Activated naive CD4-positive, alpha-beta T cell (primary cell): ENCODE measurements at places on chromosomes 5 and 9.
A peak's percentile ranks its signal among the peaks of the same experiment; 100 is the strongest.

- no peak for DNase-seq
Observed at GRCh38 chr9:101117161-101117560, 88.6 kb downstream of the PLPPR1 start.

- DNase-seq, result no peak
Observed at GRCh38 chr9:2359891-2360471, 261.6 kb upstream of the VLDLR start.

GRCh38 chr5:103174147-103174546 is 54.0 kb downstream of the PPIP5K2 start:
- DNase-seq, result no peak

- DNase-seq, result no peak
Observed at GRCh38 chr5:96256795-96257470, 176.1 kb downstream of the PCSK1 start.

- DNase-seq, result no peak
Observed at GRCh38 chr5:89090037-89090436, 207.1 kb upstream of the MEF2C start.

DNA sequence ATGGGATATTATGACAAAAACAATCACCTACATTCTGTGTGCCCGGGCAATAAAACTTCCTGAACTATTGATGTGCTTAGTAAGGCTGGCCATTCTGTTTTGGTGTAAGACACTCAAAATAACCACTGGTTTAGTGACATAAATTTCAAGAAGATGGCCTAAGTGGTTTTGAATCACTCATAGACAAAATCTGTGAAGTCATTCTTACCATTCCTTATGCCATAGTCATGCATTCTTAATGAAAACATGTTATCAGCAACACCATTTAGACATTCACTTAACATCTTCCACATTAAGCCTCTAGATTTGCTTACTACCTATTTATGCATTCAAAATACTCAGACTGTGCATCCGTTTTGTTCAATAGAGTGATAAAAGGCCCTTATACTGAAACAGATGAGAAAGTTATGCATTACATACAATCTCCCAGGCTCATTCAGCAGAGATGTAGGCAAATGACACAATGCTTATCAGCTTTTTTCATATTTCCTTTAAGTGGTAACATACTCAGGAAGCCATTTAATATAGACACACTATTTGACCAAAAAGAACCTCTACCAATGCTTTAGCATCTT is 848.8 kb upstream of the DMAC1 start:
- no peak for DNase-seq

GRCh38 chr5:77845324-77845646 is 69.1 kb upstream of the TBCA start:
- DNase-seq, result no peak

DNA sequence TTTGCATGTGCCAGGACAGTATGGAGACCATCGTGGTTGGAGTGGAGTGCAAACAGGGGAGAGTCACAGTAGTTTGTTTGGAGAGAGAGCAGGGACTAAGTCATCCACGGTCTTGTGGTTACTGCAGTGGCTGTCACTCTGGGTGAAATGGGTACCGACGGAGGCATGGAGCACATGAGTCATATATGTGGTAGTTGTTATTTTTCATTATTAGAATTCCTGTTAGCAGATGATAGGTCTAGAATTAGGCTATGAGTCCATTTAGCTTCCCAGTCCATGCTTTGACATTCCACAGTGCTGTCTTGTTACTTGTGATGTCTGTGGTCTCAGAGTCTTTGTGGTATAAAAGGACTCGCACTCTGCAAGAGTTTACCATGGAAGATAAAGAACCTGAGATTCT is 303.9 kb downstream of the DMRT2 start:
- no peak for DNase-seq

DNA sequence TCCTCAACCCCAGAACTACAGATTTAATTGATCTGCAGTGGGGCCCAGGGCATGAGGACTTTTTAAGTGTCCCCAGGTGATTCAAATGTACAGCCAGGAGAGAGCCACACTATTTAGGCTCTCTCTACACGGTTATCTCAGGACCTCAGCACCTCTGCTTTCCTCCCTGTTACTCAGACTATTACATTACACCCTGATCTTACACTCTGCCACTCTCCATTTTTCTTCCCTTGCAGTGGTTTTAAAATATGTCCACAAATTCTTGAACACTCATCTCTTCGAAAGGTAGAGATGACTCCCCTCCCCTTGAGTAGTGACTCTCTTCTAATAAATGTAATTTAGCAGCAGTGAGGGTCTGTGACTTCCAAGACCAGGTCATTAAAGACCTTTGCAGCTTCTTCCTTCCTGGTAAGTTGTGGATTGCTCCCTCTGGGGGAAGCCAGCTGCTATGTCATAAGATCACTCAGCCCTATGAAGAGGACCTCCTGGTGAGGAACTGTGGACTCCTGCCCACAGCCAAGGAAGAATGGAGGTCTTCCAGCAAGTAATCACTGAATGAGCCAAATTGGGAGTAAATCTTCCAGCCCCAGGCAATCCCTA is 87.5 kb upstream of the SSBP2 start:
- no peak for DNase-seq

DNA sequence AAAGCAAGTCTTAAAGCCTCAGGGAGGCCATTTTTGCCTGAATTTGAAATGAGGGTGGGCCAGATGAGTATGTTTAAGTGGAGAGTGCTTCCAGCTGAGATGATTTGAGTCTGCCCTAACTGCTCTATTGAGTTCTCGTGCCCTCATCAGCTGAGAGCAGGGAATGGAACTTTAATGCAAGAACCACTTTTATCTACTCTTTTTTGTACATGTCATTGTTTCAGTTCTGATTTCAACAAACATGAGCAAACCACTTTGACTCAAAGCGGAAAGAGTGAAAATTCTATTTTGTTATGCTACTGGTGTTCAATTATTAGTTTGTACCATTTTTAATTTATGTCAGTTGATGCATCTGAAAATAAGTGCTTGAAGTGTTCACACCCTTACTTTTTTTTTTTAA is 35.8 kb downstream of the DCAF10 start:
- DNase-seq, result no peak

DNA sequence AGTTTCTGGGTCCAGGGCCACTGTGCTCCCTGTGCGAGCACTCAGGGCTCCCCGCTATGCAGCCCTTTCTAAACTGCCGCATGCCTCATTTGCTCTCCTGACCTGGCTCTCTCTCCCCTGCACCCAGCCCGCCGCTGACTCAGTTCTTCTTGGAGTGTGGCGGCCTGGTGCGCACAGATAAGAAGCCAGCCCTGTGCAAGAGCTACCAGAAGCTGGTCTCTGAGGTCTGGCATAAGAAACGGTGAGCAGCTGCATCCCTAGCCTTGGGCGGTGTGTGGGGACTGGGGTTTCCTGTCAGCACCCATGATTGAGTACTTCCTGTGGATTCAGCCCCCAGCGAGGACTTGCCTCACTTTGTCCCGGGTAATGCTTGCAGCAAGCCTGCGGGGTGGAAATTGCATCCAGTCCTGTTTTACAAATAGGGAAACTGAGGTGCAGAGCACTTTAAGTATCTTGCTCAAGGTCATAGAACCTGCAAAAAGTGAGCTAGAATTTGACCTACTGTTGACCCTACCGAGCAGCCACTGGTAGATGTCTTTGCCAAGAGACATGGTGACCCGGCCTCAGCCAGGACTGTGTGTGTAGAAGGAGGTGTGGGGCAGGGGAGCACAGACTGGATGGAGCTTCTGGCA is 27.9 kb downstream of the USP20 start:
- no peak for DNase-seq

DNA sequence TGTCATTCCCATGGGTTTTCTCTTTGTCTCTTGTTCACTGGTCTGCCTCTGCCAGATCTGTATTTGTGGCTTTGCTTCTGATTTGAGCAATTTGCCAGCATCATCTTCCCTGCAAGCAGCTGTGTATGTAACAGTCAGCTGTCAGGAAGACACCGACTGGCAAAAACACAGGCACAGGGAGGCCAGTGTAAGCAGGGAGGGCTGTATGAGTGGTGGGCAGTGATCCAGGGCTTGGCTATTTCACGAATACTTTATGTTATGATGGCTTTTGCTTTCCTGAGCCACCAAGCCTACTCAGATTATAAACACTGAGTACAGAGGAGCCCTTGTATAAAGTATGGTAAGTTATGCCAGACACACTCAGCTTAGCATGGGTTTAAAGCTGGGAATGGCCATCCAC is 11.6 kb downstream of the BNIP1 start:
- DNase-seq, result no peak

GRCh38 chr9:20649381-20649780 is 27.1 kb upstream of the MLLT3 start:
- no peak for DNase-seq

DNA sequence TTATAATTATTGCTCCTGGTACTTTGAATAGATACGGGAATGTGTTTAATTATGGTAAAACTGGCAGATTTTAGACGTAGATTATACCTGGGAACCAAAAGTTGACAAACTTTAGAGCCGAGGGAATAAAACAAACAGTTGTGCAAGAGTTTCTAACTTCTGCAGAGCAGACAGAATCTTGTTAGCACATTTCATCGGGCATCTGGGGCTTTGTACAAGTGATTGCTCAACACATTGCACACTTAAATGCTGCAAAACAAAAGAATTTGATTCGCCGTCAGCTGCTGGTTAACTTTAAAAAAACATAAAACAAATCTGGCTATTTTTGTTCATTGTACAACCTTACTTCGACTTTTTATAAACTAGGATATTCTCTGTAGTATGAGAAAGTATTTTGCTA is 398.1 kb downstream of the MAN2A1 start:
- no peak for DNase-seq

GRCh38 chr9:95822583-95823431 is 52.7 kb upstream of the ERCC6L2 start:
- no peak for DNase-seq

GRCh38 chr9:131404581-131404980 is 10.7 kb downstream of the PRRC2B start:
- DNase-seq, result no peak

GRCh38 chr5:151317871-151318270 is 14.3 kb upstream of the SLC36A3 start:
- no peak for DNase-seq

- DNase-seq, result no peak
Observed at GRCh38 chr9:120212153-120212852, 367.7 kb downstream of the CDK5RAP2 start.

GRCh38 chr5:1304033-1304432 is 9.2 kb upstream of the TERT start:
- no peak for DNase-seq

DNA sequence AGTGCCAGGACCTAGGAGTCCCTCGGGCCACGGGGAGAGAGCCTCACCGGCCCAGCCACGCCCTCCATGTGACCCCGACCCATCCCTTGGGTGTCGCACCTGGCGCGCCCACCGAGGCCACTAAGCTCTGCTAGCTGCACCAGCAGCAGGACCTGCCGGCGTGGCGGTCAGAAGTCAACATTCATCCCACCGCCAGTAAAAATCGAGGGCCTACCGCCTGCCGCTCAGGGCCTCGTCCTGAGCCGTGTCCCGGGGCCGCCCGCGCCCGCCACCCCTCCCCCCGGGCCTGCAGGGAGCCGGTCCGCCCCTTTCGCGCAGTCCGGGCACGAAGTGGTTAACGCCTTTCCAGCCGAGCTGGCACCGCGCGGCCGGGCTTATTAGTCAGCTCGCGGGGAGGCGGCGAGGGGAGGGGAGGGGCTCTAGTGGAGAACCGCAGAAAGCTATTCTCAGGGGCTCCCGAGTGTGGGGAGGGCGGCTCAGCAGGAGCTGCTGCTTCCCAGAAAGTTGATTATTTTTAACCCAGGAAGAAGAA is 124.4 kb downstream of the C9orf50 start:
- peak; percentile 68 for DNase-seq

DNA sequence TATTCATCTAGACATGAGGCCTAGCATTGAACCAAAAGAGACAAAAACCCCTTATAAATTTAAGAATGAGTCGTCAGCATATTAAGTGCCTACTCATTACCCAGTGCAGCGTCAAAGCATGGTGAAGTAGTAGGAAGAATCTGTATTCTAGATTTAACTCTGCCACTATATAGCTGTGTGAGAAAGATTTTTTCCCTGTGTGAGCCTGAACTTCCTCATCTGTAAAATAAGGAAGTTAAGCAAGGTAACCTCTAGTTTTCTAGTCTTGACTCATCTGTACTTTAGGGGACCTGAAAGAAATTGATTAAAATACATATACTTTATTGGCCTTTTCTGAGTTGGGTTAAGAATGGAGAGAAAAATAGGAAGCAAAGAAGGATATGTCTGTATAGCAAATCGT is 82.1 kb upstream of the RUSC2 start:
- no peak for DNase-seq

- no peak for DNase-seq
Observed at GRCh38 chr5:72160959-72161358, 53.7 kb downstream of the MAP1B start.

GRCh38 chr5:150294551-150295071 is 5.0 kb upstream of the CAMK2A start:
- no peak for DNase-seq

- no peak for DNase-seq
Observed at GRCh38 chr9:2215921-2216441, 200.8 kb downstream of the SMARCA2 start.

DNA sequence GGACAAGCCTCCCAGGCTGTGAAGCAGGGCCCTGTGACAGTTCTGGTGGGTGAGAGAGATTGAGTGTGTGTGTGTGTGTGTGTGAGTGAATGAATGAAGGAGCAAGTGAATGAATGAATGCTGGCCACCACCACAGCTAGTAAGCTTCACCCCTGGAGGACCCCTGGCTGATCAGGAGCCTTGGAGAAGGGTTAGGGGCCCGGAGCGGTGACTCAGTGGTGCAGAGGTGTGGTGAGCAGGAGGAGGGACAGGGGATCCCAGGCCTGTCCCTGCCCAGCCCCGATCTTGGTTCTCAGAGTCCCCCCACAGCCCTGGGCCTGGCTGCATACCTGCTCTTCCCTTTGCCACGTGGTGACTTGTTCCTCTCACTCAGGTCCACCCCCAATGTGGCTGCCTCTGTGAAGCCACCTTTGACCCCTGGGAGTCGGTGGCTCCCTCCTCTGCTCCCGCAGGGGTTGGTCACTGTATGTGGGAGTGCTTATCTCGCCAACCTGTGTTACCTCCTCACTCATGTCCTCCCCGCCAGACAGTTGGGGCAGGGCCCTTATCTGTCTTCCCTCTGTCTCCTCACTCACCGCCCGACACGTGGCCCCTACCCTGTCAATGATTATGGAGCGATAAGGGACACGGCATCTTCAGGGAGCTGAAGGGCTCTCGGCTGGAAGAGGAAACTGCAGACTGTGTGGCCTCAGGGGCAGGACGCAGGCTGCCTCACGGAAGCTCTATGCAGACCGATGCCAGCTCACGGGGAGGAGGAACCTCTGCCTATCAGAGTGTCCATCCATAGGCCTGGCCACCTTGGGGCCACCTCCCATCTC is 99.9 kb upstream of the PITX1 start:
- no peak for DNase-seq

- DNase-seq, result no peak
Observed at GRCh38 chr5:54206580-54207229, 103.7 kb downstream of the ARL15 start.

GRCh38 chr5:52864371-52864770 is 76.7 kb downstream of the ITGA1 start:
- DNase-seq, result no peak

GRCh38 chr5:83157163-83157562 is 79.8 kb downstream of the XRCC4 start:
- DNase-seq, result no peak
